CD14-positive monocyte (primary cell): ENCODE measurements at places on chromosomes 6 and 20. TPM values are rescaled to one million over a fixed set of nuclear protein-coding genes. Genes with fewer than 3 reads are reported as not detected.

KHDRBS2 gene
- 0.14 TPM for polyA plus RNA-seq

ASXL1 gene
- polyA plus RNA-seq: 2.8 TPM

PLTP gene
- polyA plus RNA-seq: 3.0 TPM

NKX2-4 gene
- polyA plus RNA-seq: not detected

MYB gene
- 2.2 TPM for polyA plus RNA-seq

C6orf141 gene
- polyA plus RNA-seq: not detected in 2 replicates

GRCh38 chr6:9732056-9732455 is 682.8 kb downstream of the TFAP2A start:
- DNase-seq: no peak

DNA sequence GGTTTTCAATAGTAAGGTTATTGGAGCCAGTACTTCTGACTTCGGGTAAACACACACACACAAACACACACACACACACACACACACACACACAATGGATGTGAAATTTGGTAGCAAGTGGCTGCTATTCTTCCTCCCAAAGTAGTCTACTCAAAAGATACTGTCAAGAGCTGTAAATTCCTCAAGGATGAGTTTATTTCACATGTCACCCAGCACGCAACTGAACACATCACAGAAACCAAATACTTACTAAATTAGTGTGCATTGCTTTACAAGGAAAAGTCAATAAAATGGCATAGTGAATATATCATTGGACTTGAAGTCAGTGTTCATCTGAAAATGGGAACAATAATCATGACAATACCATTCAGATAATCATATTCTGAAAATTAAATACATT is 32.9 kb downstream of the MMUT start:
- no peak for DNase-seq

DNA sequence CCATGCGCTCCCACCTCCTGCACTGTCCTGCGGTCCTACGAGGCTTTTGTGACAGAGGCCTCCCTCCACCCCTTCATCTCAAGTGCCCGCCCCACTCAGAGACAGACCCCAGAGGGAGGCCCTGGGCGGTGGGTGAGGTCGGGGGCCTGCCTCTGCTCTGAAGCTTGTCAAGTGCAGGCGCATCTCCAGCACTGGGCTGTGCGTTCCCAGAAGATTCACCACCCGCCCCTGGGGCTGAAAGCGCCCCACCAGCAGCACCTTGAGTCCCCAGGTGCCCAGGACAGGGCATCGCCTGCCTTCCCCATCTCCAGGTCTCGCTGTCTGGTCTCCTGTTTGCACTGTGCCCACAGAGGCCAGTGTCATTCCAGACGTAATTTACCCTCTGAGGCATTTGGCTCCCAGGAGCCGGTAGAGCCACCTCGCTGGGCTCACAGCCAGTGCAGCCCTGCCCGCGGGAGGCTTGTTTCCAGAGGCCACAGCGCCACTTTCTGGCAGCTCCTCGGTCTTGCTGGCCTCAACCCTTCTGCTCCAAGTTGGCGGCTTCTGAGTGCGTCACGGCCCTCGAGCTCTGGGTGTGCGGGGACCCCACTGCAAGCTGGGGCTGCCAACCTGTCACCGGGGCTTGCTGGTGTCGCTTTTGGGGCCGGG is 191.1 kb downstream of the TAF4 start:
- DNase-seq: no peak

DNA sequence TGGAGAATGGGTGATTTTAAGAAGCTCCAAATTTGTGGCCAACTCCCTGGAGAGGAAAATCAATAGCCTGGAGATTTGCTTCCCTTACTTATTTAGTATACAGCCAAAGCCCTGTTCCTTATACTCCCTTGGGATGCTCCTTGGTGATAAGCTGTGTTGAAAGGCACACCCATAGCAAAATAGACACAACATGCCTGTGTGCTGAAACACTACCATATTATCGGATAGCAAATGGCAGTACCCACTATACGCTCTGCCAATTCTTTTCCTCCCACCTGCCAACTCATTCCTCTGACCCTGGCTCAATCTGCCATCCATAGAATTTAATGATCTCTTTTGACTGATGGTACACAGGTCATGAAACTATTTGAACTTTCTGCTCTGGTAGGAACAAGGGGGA is 98.2 kb downstream of the CLIC5 start:
- DNase-seq: no peak

DNA sequence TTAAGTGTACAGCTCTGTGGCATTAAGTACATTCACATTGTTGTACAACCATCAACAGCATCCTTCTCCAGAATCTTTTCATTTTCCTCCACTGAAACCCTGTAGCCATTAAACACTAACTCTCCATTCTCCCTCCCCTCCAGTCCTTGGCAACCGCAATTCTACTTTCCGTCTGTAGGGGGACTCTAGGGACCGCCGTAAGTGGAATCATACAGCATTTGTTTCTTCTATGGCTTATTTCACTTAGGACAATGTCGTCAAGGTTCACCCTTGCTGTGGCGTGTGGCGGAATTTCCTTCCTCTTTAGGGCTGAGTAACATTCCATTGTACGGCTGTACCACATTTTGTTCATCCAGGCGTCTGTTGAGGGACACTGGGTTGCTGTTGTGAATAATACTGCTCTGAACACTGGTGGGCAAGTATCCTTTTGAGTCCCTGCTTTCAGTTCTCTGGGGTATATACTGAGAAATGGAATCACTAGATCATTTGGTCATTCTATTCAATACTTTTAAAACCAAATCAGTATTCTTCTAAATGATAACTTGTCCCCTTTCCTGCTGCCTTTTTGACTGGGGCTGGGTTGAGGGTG is 50.7 kb downstream of the PPP1R3G start:
- peak; percentile 60 for DNase-seq

DNA sequence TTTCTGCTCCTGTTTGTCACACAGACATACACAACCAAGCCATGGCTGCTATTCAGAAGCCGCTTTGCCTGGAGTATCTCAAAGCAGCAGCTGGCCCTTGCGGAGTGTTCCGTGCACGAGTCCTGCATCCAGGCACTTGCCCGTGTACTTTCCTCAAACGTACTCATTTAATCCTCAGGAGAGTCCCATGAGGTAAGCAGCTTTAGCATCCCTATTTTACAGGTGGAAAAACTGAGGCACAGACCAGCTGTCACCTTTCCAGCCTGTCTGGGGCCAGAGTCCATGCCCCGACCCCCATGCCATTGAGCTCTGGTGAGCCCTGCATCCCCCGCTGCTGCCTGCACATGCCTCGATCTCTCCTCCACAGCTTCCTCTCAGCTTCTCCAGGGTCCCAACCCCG is 130.0 kb downstream of the ERMARD start:
- no peak for DNase-seq

GRCh38 chr20:45087097-45087790 is 13.7 kb downstream of the KCNS1 start:
- DNase-seq: no peak

DNA sequence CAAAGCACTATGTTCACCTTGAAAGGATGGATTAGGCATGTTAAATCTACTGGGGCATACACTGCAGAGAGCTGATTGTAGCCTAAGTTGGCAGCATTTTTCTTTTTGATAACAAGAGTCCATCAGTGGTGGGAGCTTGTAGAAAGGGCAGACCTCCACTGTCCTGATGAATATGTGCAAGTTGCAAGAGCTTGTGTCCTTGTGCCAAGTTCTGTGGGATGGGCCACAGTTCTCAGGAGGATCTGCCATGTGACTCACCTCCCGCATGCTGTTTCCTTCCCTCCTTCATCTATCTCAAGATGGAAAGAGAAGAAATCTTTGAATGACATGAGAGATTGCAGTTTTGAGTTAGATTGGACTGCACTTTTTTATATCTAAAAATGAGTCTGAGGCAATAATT is 58.3 kb upstream of the GGTLC1 start:
- DNase-seq: no peak

GRCh38 chr20:18279242-18279641 is 9.1 kb upstream of the ZNF133 start:
- peak; percentile 16 for DNase-seq

DNA sequence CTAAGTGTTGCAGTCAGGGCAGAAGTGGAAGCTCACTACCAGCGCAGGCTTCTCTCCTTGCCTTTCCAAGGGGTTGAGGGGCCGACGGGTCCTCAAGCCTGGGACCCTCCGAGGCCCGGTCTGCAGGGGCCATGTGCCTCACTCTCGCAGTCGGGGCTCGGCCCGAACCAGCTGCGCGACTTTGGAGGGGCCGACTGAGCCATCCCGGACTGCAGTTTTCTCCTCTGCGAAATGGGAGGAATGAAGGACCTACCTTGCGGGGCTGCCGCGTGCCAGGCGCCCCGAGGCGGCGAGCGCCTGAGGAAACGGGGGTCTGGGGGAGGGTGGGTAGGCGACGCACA is 5.6 kb downstream of the LZTS3 start:
- DNase-seq: no peak

DNA sequence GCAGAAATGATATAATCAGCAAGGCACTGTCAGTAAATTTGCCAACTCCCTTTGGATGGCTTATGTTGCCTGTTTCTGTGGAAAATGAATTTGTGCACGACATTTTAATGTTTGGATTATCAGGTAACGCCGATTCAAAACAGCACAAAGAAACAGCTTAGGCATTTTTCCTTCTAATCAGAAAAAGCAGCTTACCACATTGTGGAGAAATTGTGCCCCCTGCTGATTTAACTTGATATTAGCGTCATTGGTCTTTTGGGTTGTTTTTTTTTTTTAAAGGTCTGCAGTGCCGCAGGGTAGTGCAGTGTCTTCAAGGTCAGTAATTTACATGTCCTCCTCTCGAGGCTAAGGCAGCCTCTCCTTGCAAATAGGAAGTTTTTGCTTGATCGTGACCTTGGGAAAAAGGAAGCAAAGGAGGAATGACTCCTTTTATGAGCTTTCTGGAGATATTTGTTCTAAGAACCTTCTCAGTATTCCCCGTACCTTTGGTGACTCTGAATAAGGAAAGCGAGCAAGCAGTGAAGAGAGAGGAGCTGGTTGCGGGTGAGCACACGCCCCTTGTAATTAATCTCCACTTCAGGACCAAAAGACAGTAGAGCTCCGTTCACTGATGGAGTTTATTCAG is 79.1 kb downstream of the ELOVL4 start:
- DNase-seq: peak; percentile 55

DNA sequence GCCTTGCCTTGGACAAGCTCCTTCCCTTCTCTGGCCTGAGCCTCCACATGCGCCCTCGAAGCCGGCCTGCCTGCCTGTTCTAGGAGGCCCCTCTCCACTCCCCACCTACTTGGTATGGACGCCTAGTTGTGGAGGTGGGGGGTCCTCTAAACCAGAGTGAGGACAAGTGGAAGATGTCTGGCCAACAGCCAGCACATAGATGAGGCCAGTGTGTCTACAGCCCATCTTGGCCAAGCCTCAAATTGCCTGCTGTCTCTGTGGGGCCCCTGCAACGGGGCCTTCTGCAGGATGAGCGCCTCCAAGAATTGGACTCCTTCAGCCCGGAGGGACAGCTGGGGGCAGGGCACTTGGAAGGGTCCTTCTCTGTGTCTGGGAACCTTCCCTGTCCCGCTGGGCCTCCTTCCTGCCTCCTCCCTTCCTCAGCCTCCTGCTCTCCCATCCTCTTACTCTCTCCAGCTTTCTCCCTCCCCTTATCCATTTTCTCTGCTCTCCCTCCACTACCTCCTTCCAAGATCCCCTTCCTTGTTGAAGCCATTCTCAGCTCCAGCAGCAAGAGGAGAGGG is 1.6 kb downstream of the MDFI start:
- DNase-seq: no peak

DNA sequence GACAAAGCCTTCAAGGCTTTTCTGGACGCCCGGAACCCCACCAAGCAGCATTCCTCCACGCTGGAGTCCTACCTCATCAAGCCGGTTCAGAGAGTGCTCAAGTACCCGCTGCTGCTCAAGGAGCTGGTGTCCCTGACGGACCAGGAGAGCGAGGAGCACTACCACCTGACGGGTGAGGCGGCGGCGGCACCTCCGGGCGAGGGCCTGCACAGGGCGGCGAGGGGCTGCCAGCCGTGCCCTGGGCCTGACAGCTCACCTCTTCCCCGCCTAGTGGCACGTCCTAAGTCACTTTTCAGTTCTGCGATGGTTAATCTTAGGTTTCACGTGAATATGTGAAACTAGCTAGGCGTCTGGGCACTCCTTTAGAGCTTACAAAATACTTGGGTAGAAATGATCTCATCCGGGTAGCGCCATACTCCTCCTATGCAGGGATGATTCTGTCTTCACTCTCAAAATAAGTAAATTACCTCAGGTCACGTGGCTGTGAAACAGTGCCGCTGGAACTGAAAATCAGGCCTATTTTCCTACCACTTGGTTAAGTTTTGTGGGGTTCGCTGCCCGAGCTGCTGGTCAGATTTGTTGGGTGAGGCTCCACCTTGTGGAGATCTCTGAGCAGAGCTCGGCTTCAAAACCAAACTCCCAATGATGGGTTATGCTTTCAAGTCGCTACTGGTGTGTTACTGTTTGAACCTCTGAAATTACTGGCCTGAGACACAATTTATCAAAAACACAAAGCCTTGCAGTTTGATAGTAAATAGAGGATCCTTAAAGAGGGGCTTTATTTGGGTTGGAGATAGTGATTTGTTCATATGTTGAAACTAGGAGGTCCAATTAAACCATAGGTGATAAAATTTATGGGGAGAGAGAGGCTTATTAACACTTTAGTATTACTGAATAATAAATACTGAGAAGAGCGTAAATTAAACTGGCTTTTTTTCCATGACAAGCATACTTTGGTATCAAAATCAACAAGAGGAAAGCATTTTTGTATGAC is 15.5 kb upstream of the CLDN20 start:
- DNase-seq: peak; percentile 19

DNA sequence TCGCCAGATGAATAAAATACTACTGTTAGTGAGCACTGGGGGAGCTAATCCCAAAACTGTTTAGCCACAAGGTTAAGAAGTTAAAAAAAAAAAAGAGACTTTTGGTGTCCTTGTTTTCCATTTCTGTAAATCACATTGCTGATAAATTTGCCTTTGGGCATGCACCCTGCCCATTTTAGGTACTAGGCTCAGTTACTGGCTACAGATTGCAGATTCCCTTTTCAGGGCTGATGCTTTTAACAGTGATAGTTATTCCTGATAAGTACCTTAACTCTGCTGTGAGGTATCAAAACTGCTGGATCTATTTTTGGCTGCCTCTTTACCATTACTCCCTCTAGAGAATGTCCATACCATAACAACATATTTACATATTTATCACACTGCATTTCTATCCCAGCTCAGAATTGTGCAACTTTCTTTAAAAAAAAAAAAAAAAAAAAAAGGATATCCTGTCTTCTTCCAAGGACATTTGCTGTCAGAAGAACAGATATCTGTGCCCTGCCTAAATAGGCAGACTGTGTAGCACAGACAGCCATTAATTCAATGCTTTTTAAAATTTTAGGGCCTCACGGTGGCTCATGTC is 94.5 kb downstream of the SSR1 start:
- no peak for DNase-seq
